ENCODE measurements at places on chromosomes 16 and 17. TPM values are rescaled to one million over a fixed set of nuclear protein-coding genes. Genes with fewer than 3 reads are reported as not detected.

DNA sequence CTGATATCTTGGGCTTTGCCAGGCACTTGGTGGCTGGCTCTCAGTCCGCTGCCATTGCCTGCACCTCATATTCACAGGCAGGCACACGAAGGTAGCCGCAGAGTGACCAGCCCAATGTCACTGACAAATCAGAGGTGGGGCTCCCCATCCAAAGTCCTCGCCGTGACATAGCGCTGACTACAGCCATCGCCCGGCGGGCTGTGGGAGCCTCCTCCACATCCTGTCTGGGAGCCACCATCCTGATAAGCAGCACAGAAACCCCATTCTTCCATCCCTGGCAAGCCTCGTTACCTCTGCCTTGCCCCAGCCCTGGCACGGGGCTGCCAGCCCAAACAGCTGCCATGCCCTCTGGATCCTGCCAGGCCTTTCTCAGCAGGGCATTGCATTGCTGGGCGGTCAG is 437.8 kb downstream of the SLC39A11 start:
- no peaks in the 10 kb centered on the region for H3K27me3 ChIP-seq
- no peak overlapping the region for H3K4me3 ChIP-seq
- no peaks in the 10 kb centered on the region for H3K4me1 ChIP-seq
- no peak for DNase-seq

- H3K27ac ChIP-seq, result no peak overlapping the region
- no peaks in the 10 kb centered on the region for H3K27me3 ChIP-seq
- no peaks in the 10 kb centered on the region for H3K36me3 ChIP-seq
- no peaks in the 10 kb centered on the region for H3K4me1 ChIP-seq
These were observed 149.0 kb downstream of the NTN1 start for GRCh38 chr17:9170336-9170735.

SYNGR3 gene
- total RNA-seq, result 0.32 TPM

AATK gene
- total RNA-seq, result 48.5 TPM

SLC5A2 gene
- 1.4 TPM for total RNA-seq
